Right renal cortex interstitium (tissue), 3 donors: ENCODE measurements at places on chromosomes 4 and X. TPM values are rescaled to one million over a fixed set of nuclear protein-coding genes. Genes with fewer than 3 reads are reported as not detected.

GRCh38 chr4:138090150-138090917 is 151.8 kb downstream of the SLC7A11 start:
- DNase-seq, result no peak

GRCh38 chr4:139857021-139857420 is 191.4 kb downstream of the MGST2 start:
- no peak for DNase-seq

The AGA gene
- 35.7 TPM for polyA plus RNA-seq

DNA sequence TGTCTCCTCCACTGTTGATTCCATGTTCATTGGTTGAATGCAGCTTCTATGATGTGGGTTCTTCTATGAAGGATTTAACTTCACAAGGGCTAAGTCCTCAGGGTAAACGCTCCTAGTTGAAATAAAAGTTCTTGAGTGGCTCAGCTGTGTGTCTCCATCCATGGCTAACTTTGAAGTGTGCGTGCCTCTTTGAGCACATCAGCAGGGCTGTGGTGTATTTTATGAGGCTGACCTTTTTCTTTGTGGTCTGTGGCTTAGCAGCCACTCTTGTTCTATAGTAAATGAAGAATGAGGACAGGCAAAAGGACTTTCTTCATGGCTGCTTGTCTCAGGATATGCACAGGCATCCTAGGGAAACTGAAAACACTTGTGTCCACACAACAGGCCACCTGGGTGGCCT is 88.5 kb downstream of the KIT start:
- no peak for DNase-seq

The MAGIX gene
- 5.3 TPM for polyA plus RNA-seq

The PNMA3 gene
- 24.7 TPM for polyA plus RNA-seq

GRCh38 chr4:93810340-93810992 is 18.1 kb upstream of the ATOH1 start:
- DNase-seq, result no peak

- peak; percentile 63 for DNase-seq
Measured at GRCh38 chrX:103533511-103534216, 14.4 kb upstream of the RAB40A start.

GRCh38 chr4:128305942-128306341 is 18.3 kb upstream of the PGRMC2 start:
- no peak for DNase-seq

The MAGEE2 gene
- 0.72 TPM for polyA plus RNA-seq

The CHRNA9 gene
- polyA plus RNA-seq, result 0.83 TPM

DNA sequence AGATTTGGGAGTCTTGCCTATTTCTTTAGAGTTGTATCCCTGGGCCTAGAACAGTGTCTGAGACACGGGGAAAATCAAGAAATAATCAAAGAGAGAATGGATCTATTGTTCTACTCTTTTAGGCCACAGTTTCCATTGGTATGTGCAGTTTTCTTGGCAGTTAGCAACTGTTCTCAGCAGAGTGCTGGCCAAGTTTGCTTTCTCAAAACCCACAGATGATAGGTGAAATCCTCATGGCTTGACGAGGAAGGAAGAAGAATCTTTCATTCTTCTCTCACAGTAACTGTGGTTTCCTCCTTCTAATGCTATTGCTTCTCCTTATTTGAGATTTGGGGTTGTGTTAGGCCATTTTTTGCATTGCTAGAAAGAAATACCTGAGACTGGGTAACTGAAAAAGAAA is 42.2 kb downstream of the AGA start:
- DNase-seq, result no peak

DNA sequence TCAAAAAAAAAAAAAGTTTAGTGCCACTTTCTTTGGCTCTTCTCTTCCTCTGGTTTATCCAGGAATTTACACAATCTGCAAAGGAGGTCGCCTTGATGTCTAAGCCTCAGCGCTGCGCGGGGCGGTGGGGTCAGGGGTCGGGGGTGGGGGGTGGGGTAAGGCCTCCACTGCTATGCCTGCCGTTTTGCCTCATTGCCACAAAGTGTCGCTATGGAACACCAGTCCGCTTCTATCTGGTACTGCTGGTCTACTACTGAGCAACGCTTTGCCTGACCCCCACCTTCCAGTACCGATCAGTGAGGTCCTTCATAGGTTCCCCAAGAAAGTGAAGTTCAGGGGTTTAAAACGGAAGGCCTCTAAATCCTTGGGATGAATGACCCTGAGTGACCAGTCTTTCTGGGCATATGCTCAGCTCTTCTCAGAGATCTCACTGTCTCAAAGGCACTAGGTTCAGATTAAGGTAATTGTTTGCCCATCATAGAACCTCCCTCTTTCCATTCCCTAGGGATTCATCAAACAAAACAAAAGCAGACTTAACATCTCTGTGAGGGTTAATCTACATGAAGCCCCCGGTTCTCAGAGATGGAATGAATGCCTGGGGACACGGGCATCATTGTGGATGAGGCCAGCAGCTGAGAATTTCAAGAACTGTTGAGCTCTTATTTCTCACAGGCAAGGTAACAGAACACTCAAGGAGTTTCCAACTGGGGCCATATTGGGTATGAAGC is 16.9 kb upstream of the TSR2 start:
- no peak for DNase-seq

DNA sequence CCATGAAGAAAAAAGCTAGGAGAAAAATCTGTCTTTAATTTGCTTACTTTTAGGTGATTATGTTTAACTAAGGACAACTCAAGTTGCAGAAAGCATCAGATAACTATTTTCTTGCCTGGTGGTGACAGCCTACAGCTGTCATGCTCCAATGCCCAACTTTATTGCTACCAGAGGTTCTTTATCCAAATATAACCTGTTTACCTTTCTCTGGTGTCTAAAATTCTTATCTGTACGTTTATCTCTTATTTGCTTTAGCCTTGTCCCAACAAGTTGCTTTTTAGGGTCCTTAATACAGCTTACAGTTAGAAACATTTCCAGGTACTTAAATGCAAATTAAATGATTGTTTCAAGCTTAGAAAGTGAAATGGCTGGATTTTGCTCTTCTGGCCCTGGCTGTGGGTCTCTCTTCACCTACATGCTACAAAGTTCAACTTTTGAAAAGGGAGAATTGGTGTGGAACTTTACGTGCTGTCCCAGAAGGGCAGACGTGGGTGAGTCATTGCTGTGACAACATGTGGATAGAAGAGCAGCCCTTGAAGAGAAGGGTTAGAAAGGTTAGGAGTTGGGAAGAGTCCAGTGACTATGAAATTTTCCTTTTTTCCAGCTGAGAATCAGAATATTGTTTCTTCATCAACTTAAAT is 60.7 kb downstream of the HPGD start:
- DNase-seq, result no peak

DNA sequence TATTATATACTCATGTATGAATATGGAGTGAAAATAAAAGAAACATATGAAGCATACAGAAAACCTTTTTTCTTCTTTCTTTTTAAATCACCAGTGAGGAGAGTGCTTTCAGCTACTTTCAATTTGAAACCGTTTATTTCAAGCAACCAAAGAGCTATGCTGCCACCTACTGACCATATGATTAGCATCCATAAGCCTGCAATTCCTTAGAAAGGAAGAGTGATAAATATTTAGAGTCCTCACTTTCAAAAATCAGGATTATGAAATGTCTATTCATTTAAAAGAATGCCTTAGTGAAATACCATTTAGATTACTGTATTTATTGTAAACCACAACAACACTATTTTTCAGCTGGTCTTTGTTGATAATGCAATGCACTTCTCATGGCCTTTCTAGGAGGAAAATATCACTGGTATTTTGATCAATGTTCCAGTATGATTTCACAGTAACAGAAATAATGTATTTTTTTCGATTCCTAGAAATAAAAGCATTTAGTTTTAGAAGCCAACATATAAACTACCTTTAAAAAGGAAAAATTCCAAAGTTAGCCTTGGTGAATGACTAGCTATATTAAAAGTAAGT is 667.6 kb downstream of the PCDH18 start:
- DNase-seq, result peak; percentile 60

DNA sequence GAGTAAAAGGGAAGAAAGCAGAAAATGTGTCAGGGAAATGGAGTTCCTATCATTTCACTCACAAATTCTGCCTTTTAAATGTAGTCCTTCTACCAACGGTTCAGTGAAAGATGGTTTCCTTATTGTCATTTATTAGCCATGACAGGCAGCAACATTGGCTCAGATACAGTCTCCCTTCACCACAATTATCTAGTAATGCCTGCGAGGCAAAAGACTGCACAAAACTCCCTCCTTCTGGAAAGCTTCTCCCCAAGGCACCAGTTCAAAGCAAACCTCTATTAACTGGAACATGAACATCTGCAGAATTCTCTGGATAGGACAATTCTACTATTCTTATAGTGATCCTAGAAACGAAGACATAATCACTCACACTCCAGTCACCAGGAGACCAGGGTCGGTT is 28.3 kb downstream of the DCTD start:
- no peak for DNase-seq

DNA sequence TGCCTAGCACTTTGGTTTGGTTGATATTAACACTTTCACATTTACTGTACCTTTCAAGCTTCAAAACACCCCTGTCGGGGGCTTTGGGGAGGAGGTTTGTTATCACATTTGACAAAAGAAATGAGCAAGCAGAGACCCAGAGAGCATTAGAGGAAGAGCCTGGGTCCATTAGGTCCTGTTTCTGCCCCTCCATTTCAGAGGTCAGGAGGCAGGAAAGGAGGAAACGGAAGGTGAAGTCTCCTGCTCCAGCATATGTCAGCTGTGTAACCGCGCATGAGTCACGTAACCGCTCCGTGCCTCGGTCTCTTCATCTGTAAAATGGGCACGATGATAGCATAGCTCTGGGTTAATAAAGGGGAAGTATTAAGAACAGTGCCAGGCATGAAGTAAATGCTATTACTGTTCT is 201.9 kb upstream of the BCOR start:
- no peak for DNase-seq

GRCh38 chrX:37993837-37994619 is 12.3 kb upstream of the SYTL5 start:
- peak; percentile 27 for DNase-seq

GRCh38 chr4:99305638-99306400 is 15.0 kb upstream of the ADH1A start:
- no peak for DNase-seq

GRCh38 chrX:13048280-13048679 is 3.9 kb upstream of the FAM9C start:
- no peak for DNase-seq

The RLIM gene
- 33.8 TPM for polyA plus RNA-seq

DNA sequence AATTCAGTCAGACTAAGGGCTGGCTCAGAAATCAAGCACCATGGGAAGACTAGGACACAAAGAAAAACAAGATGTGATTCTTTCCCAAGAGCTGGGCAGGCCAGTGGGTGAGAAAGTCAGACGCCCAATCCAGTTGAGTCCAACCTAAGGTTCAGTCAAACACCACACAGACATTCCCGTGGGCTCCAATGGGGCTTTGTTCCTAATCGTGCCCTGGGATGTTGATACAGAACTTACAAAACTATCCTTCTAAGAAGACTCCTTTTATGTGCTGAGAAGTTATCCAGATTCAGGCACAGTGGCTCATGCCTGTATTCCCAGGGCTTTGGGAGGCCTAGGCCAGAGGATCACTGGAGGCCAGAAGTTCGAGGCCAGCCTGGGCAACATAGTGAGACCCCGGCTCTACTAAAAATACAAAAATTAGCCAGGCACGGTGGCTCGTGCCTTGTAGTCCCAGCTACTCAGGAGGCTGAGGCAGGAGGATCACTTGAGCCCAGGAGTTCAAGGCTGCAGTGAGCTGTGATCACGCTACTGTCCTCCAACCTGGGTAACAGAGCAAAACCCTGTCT is 3.7 kb downstream of the BLOC1S4 start:
- no peak for DNase-seq

GRCh38 chr4:8374851-8375649 is 65.5 kb downstream of the ACOX3 start:
- no peak for DNase-seq

DNA sequence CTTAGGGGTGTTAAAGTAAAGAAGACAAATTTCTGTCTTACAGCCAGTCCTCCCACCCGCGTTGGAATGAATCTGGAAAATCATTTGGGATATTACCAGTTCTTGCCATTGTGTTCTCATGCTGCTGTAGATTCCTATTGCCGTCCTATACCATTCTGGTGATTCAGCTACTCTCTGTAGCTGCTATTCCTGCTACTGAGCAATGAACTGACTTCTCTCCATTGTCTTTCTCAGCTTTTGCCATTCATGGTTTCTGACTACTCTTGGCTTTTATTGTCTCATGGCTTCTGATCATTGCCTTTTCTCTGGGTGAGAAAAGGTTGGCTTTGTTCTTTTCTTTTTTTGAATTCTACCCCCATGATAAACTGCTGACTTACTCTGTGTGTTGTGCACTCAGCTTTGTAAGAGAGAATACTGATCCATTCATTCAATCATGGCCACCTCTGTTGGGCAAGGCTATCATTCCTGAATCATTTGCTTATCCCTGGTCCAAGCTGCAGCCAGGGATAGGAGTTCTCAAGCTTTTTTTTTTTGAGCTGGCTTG is 27.7 kb upstream of the METAP1 start:
- no peak for DNase-seq
